ENCODE measurements at places on chromosomes 5 and 9.

DNA sequence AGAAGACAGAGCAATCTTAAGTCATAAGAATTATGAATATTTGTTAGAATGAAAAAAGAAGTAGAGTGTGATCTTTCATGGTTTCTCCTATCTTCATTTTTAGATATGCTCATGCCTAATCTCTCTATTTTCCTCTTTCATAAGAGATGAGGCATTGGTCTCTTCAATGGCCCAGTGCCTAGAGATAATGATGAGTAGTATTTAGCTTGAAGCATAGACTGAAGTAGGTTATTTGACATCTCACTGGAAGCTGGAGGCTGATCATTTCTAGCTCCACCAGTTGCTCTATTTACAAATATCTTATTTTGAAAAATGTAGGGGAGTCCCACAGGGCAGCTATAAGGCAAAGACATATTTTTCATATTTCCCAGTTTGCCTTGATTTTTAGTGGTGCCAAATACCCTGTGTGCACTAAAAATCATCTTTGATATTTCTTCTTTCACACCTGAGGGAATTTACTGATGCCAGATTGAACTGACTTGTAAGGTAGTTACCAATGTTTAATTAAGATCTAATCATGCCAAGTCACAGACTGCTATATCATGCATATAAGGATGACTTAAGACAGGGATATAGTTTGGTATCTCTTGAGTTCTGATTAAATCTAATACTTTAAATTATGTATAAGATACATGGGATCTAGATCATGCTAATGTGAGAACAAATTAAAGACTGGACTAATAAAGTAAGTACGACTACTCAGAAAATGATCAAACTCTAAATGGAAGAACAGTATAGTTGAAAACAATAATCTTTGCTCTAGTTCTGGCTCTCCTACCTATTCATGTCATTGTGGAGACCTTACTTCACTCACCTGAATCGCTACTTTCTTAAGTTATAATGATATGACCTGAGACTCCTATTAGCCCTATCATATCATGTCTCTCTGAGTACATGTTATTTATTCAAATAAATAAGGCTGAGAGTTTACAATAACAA is 108.2 kb upstream of the IFNE start:
- no peak for DNase-seq

GRCh38 chr5:14476786-14477435 is 104.7 kb upstream of the OTULINL start:
- DNase-seq, result no peak

- no peak for DNase-seq
Measured at GRCh38 chr9:124427281-124427680, 12.0 kb upstream of the PSMB7 start.

- no peak for DNase-seq
Measured at GRCh38 chr9:136944212-136944518, 373 bp downstream of the FBXW5 start.

GRCh38 chr9:20997503-20998076 is 33.9 kb downstream of the HACD4 start:
- no peak for DNase-seq

Data from stimulated activated CD8-positive, alpha-beta memory T cell treated with anti-CD3 and anti-CD28 coated beads, Interleukin-4, amount 100 ng/mL, for 4 hours (primary cell).